ENCODE measurements at places on chromosomes 2 and 18.
A peak's percentile ranks its signal among the peaks of the same experiment; 100 is the strongest.

DNA sequence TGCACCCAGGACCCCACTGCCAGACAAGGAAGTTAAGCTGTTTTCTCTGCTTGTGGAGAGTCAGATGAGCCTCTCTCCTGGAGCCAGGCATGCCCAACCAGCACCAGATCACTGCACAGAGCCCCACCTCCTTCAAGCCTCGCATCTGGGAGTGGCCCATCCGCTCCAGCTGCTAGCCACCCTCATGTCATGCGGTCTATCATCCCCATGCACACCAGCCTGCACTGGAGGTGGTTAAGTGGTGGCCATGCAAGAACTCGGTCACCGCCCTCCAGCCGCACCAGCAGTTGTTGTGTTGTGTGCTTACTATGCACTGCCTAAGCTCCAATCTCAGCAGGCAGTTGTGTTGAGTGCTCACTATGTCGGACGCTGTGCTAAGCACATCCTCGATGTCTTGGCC, 177.9 kb upstream of the SLC14A2 start:
- no peak for DNase-seq

- no peak for DNase-seq
Measured at GRCh38 chr2:178884440-178884839, 77.2 kb upstream of the TTN start.

DNA sequence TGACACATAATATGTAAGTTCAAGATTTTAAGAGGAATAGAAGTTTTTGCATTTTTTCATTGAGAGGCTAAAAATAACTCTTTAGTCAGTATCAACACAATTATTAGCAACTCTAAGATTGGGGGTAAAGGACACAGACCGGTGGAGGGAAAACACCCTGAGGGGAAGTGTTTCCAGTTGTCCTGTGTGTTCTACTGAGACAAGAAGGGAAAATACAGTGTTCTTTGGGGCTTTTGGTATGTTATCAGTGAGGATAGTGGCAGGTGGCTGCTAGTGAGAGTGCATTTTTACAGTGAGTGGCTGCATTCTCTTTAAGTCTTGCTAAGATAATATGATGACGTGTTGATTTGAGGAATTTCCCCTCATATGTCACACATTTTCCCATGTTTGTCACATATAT, 507.5 kb downstream of the PARD3B start:
- DNase-seq, result no peak

GRCh38 chr2:198905881-198906612, 551.7 kb downstream of the SATB2 start:
- DNase-seq, result no peak

GRCh38 chr18:195651-196050, 37.3 kb downstream of the USP14 start:
- no peak for DNase-seq

DNA sequence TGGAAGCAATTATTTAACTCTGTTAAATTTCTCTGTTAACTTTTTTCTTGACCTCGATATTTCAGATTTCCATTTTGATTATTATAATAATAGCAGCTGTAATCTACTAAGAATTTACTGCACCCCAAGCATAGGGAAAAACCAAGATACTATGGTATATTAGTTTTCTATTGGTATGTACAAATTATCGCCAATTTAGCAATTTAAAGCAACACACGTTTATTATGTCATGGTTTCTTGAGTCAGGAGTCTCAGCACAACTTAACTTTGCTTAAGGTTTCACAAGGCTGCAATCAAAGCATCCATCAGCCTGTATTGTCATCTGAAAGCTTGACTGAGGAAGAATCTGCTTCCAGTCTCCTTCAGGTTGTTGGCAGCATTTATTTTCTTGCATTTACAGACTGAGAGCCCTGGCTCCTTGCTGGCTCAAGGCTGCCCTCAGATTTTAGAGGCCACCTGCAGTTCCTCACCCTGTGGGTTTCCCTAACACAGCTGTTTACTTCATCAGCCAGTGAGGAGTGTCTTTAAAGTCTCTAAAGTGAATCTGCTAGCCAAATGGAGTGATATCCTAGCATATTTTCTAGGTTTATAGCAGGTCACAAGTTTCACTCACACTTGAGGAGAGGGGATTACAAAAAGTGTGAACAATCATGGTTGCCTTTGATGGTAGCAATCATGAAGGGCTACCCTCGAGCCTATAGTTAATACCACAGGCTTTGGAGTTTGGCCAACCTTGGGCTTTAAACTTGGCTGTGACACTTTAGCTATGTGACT, 4.4 kb upstream of the VPS54 start:
- no peak for DNase-seq

GRCh38 chr18:63025251-63026090, 294.1 kb downstream of the BCL2 start:
- peak; percentile 9 for DNase-seq

GRCh38 chr2:182818925-182819324, 47.5 kb downstream of the FRZB start:
- DNase-seq, result no peak

- no peak for DNase-seq
Measured at GRCh38 chr2:39510140-39510539, 73.1 kb upstream of the MAP4K3 start.

GRCh38 chr18:59835605-59836379, 64.0 kb upstream of the PMAIP1 start:
- DNase-seq, result no peak

DNA sequence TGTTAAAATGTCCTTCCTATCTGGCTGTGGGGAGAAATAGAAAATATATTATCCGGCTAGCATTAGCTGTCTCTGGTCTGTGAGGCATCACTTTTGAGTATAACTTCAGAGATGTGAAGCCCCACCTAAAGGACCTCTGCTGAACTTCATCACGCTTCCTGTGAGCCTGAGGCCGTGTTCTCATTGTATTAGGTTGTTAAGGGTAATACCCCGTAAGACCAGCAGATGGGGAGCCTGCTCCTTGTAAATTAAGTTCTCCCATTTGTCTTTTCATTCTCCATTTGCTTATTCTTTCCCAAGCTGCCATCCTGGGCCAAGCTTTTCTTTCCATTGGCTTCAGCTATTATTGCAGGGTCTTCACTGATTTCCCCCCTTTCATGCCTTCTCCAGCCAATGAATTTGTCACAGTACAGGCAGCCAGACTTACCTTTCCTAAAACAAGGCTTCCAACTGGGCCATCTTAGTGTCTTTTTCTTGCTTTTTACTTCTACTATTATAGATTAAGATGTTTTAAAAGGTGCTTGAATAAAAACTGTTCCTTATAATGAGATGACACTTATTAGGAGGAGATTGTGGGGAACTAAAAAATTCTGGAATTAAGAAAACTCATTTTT, 12.4 kb downstream of the NIF3L1 start:
- DNase-seq, result peak; percentile 84

GRCh38 chr2:26471766-26472706, 5.9 kb downstream of the OTOF start:
- no peak for DNase-seq

DNA sequence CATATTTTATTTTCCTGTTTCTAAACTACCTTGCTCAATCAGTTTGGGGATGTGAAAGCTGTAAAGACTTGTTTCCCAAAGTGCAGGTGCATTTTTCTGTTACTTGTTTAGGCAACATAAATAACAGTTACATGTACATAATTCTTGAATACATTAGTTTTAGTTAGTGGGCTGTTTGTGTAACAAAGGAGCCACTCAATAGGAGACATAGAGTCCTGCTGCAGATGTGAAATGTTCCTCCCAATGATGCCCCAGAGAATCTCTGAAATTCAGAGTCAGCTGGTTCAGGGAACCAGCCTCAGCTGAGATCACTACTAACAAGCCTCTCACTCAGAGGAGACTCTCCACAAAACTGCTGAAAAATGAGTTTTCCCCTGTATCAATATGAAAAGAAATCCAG, 91.5 kb upstream of the TWSG1 start:
- no peak for DNase-seq

DNA sequence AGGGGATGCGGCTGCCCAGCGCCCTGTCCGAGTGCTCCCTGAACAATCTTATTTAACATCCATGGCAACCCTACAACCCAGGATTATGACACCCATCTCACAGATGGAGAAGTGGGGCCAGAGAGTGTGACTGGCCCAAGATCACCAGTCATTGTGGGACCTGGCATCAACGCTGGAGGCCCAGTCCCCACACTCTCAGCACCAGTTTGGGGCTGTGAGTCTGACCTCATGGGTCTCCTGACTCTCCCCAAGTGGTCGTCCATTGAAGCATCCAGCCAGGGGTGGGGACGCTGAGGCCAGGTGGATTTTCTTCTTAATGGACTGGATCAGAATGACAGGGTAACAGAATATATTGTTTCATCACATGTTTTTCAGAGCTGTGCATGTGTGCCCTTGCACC, 24.5 kb downstream of the MAL start:
- DNase-seq, result no peak

GRCh38 chr2:83067947-83068346, 1391.1 kb downstream of the SUCLG1 start:
- DNase-seq, result no peak

DNA sequence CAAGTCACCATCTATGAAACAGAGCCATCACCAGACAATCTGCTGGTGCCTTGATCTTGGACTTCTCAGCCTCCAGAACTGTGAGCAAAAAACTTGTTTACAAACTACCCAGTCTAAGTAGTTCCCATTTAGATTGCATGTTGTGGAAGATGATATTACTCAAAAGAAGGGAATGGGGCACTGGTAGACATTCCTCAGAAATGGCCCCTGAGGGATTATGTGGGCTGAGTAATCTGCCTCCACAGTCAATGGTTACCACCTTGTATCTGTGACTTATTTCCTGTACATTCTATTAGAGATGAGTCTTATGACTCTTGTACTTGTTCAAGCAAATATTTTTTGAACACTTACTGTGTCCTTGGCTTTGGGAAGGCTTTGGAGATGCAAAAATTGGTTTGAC, 160.4 kb downstream of the NUP35 start:
- DNase-seq, result no peak

- no peak for DNase-seq
Measured at GRCh38 chr18:34738175-34738894, 28.2 kb downstream of the DTNA start.

- DNase-seq, result no peak
Measured at GRCh38 chr2:100960688-100961087, 41.4 kb upstream of the RPL31 start.

DNA sequence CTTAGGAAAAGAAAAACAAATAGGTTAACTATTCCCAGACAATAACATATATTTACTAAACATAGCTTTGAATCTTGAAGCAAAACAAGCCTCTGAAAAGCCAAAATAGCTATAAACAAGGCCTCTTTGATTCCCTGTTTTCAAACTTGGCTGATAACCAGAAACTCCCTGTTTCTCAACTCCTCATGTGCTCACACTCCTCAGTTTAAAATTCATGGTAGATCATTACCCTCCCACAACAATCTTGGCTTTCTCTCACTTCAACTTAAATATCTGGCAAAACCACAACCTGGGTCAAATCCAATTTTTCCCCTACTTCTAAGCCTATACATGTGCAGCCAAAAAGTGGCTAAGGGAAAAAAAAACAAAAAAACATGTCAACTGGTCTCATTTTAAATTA, 15.6 kb downstream of the SUCLG1 start:
- no peak for DNase-seq

- DNase-seq, result peak; percentile 64
Measured at GRCh38 chr2:214069254-214069653, 341.6 kb upstream of the VWC2L start.

DNA sequence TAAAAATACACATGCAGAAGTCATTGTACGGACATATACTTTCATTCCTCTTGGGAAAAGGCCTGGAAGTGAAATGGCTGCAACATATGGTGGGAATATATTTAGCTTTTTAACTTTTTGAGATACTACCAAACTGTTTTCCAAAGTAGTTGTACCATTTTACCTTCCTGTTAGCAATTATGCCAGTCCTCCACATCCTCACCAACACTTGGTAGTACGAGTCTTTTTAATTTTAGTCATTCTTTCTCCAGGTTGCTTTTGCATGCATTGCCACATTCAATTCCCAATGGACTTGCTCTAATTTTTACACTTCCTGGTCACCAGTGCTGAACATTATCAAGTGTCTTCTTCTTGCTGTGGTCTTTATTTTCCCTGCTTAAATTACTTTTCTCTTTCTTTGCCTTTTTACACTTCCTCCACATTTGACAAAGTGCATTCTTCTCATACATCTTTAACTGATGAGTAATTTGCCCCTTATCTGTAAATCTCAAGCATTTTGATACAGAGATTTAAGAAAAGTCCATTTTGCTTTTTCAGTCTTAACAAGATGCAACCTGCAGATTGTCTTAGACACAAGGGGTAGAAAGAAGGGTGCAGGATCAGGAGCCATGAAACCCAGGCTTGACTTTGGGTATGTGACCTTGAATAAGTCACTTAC, 14.5 kb downstream of the VIT start:
- no peak for DNase-seq

- DNase-seq, result peak; percentile 17
Measured at GRCh38 chr2:234272069-234272850, 221.8 kb downstream of the SPP2 start.

- DNase-seq, result no peak
Measured at GRCh38 chr2:173676647-173677046, 288.5 kb downstream of the SP3 start.

- DNase-seq, result no peak
Measured at GRCh38 chr2:193279361-193279760, 1084.6 kb upstream of the TMEFF2 start.

- DNase-seq, result no peak
Measured at GRCh38 chr2:128732976-128733431, 414.3 kb upstream of the HS6ST1 start.
